DMS153 (cell line): ENCODE measurements at places on chromosomes 1 and 21.

DNA sequence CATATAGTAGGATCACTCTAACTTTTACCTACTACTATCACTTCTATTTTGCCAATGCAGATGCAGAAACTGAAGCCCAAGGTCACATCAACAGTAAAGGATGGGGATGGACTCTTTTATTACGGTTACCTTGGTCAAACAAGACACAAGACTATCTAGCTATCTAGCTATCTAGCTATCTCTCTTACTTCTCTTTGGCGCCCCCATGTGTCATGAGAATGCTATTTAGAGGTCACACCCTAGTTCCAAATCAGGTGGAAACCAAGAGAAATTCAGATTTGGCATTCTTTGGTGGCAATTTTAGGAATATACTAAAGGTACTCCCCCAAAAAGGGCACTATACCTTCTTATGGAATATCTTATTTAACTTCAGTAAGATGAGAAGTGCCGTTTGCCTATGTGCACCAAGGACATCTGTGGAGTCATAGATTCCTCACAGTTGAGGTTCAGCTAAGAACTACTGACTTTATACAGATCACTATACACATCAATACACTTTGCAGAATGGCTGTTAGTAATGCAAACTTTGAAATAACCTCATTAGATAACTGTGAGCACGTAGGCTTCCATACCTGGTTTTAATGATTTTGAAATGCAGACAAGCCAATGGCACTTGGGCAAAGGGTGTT lies 6.7 kb downstream of the ZNF648 start:
- DNase-seq, result peak; percentile 22

- no peak for DNase-seq
Measured at GRCh38 chr1:63486629-63487028, 36.4 kb downstream of the ITGB3BP start.

DNA sequence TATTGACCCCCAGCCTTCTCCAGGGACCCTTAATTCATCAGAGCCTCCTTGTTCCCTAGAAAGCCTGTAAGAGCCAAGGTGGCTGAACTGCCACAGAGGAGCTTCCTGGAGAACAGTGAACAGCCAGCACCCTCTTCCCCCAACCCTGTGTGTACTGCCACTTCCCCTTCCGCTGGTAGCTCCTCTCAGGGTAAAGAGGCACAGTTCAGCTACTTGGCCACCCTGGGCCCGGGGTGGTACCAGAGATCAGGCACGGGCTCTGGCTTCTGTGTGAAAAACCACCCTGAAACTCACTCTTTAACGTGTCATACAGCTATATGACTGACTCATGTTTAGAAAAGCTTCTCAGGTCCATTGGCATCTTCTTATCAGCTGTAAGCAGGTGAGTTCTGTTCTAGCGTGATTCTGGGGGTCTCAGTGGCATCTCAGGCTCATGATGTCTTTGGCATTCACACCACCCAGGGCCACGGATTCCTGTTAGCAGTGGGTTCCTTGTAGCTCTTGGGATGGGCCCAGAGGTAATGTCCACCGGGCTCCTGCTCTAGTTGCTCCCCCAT lies 22.4 kb downstream of the ARMH1 start:
- no peak for DNase-seq

- DNase-seq, result no peak
Measured at GRCh38 chr1:41578712-41579335, 94.3 kb upstream of the EDN2 start.

DNA sequence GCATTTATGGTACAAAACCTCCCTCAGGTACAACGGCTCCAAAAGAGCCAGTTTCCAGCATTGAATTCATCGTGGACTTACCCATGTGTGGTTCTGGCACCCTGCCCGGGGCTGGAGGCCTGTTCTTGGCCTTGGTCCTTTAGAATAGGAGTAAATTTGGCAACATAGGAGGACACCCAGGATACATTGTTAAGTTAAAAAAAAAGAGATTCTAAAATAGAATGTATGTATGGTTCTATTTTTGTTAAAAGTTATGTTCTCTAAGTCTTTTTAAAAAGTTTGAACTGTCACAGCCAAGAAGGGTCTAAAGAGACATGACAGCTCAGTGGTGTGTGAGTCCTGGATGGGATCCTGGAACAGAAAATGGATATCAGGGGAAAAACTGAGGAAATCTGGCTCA lies 25.9 kb downstream of the EPHX1 start:
- DNase-seq, result no peak

- DNase-seq, result no peak
Measured at GRCh38 chr1:44043176-44044070, 12.2 kb upstream of the SLC6A9 start.

DNA sequence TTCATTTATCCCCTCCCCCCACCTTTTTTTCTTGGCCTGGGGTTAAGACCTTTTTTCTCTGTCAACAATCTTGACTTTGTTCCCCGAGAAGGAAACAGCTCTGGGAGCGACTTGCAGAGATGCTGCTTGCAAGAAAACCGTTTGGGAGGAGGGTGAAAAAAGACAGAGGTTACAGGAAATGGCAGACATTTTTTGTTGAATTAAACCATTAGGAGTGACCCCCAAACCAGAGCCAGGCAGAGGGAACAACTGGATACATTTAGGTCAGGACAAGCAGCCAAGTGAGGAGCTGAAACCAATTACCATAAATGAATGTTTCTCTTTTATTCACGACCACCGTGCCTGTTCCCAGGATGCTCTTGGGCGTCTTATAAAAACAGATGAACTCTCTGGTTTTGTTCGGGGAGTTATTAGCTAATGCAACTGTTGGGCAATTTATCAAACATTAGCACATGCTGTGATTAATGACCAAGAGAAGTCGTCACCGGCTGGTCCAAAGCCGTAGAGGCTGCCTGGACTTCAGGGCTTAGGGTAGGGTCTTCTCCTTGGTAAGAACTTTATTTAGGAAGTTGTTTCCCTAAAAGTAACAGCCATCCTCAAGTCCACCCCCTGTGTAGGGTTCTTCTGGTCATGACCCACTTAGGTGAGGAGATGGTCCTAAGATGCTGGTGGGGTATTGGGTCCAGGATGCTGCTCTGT lies 141.0 kb downstream of the FOXD2 start:
- DNase-seq, result no peak

DNA sequence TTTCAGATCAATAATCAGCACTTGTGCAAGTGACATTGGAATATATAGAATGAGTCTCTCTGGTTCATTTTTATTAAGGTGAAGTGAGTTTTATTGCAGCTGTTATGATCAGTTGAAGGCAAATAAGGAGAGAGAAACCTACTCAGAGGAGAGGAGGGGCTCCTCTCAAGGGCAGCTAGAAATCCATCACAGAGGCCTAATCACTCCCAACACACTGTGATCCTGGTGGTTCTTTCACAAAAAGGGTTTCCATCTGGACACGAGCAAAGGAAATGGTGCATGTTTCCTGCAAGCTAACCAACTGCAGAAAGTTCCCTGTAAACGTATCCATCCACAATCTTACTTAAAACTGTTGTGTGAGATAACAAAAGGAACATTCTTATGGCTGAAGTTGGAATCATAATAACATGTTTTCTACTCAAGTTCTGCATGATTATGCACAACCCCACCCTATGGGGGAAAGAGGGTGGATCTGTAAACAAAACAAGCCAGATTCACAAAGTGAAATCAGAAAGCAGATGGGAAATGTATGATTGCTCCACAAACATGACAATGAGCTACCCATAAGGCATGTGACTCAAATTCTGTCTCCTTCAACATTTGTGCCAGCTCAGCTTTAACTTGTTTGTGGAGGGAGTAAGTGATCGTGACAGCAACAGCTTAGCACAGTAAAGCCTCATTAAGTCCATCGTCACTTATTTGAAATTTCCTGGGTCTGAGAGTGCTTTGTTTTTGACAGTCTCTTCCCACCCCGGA lies 141.2 kb upstream of the ST6GALNAC5 start:
- no peak for DNase-seq

DNA sequence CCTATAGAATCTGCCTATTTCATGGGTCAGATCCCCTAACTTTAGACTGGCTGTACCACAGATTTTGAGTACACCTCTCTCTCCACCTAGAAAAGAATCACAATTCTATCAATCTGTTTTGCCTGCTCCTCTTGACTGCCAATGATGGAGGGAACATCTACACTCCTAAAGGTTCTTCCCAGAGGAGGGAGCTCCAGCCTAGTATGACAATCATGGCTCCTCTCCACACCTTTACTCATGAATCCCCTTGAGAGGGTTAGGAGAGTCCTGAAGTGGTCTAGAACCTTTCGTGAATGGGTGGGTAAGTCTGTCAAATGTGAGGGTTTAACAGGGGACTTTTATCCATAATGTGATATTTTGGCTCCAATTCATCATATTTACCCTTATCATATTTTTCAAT lies 48.0 kb downstream of the DNAI4 start:
- DNase-seq, result no peak

- no peak for DNase-seq
Measured at GRCh38 chr1:54807756-54808155, 6.6 kb upstream of the TTC22 start.

DNA sequence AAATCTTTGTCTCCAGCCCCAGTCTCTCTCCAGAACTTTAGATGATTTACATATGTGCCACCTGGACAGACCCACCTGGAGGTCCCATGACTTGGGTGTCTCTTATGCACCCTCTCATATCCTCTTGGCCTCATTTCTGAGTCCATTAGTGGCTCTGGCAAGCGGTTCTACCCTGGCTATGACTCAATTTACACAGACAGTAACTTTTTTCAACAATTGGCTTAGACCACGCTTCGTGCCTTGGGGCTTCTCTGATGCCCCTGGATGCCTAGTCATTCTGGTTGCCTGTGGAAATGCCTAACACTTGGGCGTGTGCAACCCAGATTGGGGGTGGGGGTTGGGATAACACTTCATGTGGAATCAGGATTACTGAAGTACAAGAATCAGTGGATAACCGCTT lies 57.1 kb upstream of the GADD45A start:
- no peak for DNase-seq

GRCh38 chr1:71049951-71050598 lies 2.5 kb upstream of the PTGER3 start:
- DNase-seq, result peak; percentile 47

DNA sequence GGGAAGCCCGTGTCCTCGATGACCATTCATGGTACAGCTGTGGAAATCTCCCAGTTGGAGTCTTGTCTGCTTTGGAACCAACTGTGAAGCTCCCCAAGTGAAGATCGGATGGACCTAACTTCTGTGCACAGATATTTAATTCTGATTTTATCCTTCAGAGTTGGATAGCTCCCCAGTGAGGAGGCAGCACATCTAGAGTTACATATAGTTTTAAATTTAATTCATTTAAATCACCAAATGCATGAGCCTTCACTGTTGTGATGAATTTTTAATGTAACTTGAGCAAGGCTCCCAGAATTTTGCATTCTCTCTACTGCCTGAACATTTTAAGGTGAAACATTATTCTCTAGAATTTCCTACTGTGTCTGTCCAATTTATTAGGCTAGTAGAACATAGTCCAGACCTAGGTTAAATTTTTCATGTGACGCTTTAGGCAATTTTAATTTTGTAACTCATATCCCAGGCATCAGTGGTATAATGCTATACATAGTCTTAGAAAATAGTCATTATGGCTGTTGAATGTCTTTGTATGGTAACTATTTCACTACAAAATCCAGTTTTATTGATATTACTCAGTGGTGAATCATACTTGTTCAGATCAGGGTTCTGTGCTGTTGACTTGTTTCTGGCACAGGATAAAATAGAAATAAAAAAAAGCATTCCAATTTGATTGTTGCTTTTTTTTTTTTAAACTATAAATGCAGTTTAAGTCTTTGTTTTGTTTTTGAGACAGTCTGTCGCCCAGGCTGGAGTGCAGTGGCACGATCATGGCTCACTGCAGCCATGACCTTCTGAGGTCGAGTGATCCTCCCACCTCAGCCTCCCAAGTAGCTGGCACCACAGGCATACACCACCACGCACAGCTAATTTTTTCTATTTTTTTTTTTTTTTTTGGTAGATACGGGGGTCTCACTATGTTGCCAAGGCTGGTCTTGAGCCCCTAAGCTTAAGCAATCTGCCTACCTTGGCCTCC lies 66.9 kb downstream of the PRDM2 start:
- no peak for DNase-seq

DNA sequence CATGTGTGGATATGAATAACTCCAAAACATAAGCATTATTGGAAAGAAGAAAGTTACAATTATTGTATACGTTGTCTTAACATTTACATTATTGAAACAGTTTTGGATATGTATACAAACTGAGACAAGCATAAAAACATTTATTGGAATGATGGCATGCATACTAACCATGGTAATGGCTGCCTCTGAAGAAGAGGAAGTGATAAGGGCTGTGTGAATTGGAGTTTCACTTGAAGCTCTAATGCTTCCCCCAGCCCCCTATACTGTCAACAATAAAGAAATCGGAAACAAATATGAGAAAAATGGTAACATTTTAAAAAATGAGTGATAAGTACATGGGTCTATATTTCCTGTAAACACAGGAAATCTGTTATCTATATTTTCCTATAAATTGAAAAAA lies 367.7 kb upstream of the DPYD start:
- no peak for DNase-seq

DNA sequence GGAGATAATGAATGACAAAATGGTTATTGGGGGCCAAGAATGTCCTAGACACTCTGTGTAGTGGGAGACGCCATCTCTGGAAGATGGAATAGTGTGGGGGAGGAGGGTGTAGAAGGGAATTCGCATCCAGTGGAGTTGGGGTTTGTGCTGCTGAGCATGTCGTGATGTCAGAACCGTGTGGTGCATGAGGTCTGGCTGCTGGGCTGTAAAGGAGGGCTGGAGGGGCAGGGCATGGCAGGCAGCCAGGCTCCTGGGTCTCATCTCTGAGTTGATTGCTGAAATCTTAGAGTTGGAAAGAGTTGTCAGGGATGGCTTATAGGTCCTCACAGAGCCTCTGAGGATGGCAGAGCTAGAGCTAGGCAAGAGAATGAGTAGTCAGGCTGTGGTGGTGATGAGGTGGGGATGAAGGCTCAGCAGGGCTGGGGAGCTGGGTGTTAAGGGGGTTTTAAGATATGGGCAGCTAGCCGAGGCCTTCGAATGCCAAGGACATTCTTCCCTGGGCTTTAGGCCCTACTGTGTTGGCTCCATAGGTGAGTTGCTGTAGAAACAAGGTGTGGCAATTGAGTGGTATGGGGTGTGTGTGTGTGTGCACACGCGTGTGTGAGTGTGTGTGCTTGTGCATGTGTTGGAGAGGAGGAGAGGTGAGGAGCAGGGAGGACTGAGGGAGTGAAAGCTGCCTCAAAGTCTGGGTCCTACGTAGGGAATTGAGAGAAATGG lies 1.9 kb downstream of the PPFIA4 start:
- no peak for DNase-seq

GRCh38 chr1:228513236-228513900 lies 26.2 kb downstream of the RNF187 start:
- no peak for DNase-seq

GRCh38 chr1:43570715-43571114 lies 40.0 kb downstream of the PTPRF start:
- no peak for DNase-seq

- DNase-seq, result no peak
Measured at GRCh38 chr1:245444945-245445344, 290.2 kb downstream of the KIF26B start.
